Activated naive CD4-positive, alpha-beta T cell (primary cell): ENCODE measurements at places on chromosomes 11 and 22.

- DNase-seq: no peak
Measured at GRCh38 chr11:33912405-33913361, 20.8 kb upstream of the LMO2 start.

DNA sequence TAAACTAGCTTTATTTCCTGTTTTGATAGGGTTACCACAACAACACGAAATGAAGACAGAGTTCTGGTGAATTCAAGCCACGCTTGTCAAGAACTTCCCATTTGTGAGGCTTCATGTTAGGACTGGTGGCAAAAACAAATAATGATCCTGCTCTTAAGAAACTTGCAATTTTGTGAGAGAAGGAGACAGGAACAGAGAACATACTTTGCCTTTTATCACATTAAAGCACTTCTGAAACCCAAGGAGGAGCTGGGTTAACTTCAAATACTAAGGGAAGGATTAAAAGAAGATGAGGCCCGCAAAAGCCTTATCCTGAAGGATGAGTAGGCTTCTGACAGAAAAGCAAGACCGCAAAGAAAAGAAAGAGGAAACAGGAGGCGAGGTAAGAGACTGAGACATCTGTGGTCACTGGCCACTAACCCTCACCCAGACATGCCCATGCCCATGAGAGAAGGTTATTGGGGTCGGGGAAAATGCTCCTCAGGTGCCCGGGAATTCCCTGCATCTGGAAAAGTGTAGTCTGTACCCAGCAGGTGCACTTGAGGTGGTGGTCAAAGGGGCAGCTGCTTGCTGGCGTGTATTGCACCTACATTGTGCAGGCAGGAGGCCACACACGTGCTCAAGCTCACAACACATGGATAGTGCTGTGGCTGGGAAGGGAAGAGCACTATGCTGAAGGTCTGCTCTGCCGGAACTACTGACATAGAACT lies 50.5 kb downstream of the MAPK1 start:
- DNase-seq: no peak

DNA sequence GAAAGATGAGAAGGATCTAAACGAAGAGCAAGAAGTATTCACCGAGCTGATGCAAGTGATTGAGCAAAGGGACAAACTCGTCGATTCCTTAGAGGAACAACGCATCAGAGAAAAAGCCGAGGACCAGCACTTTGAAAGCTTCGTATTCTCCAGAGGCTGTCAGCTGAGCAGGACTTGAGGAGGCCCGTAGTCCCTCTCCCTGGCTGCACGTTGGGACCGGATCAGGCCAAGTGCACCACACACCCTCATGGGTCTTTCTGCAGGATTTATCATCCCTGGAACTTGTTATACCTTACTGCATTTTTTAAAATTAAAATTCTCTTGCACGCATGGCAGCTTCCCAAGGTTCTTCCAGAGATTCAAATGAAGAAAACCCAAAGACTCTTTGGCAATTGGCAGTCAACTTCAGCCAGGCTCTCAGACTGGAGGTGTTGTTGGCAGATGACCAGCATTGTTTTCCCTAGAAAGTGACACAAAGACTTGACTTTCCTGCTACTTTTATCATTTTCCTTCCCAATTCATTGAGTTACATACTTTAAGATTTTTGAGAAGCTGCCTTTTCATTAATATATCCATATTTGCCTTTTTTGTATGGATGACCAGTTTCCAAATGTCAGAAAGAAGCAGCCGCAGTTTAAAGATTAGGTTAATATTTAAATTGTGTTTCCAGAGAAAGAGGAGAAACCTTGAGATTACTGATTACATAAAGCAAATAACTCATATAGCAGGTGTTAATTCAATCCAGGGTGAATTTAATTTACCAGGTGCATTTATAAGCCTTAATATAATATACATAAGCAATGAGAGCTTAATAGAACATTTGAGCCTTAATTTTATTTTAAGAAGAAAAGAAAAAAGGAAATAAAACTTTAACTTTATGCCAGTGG lies 18.8 kb upstream of the PARVA start:
- DNase-seq: no peak

DNA sequence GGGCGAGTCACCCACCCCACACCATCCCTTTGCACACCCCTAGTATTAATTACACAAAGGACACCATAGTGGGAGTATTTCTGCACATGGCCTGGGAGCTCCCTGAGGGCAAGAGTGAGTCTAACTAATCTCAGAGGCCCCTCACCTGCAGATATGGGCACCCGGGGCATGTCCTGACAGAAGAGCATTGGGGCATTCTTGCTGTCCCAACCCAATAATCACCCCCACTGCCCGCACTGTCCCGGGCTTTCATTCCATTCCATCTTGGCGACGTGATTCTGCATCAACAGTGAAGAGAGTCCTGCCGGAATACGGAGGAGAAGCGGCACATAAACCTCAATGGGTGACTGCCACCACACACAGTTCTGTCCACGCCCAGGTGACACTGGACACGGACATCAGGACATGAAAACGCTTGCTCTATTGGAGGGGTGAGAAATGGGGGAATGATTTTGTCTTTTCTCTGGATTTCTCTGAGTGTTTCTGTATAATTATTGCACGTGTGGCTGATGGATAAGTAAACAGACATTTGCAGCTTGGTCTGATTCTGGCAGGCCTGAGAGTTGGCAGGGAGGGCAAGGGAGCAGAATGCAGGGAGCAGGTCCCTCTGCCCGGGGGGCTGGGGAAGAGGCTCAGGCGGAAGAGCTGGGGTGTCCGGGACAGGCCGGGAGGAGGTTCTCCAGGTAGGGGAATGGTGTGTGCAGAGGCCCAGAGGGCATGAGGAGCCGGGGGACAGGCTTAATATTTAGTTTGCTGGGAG lies 38.2 kb downstream of the SCUBE1 start:
- DNase-seq: no peak

DNA sequence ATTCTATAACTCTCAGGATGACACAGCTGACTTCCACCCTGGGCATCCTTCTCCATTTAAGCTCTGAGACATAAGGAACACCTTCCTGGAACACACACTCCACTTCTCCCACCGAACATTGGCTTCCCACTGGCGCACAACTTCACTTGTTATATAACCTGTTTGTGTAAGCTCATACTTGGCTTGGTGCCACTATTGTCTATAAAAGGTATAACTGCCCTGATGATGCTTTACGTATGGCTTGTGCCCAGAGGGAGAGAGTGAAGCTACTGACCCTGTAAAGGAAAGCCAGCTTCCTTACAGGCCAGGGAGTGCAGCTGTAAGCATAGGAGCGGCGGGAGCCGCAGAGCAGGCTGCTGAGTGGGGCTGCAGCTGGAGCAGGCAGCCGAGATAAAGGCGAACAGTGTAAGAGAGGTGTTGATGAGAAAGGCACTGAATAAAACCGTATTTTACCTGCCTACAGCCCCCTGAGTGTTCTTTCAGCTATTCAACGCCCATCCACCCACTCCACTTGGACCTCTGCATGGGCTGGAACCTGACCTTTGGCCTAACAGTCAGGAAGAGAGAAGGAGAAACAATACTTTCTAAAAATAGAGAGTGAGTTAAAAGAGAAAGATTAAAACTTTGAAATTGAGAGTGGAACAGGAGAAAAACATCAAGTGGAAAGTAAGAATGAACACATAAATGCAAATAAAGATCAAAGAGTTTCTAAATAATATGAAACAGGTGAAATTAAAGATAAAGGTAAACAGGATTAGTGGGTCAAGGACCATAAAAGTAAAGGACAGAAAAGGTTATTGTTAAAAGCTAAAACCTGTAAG lies 252.1 kb upstream of the ARHGAP42 start:
- no peak for DNase-seq

GRCh38 chr11:93143800-93144199 lies 54.0 kb downstream of the SLC36A4 start:
- DNase-seq: no peak

DNA sequence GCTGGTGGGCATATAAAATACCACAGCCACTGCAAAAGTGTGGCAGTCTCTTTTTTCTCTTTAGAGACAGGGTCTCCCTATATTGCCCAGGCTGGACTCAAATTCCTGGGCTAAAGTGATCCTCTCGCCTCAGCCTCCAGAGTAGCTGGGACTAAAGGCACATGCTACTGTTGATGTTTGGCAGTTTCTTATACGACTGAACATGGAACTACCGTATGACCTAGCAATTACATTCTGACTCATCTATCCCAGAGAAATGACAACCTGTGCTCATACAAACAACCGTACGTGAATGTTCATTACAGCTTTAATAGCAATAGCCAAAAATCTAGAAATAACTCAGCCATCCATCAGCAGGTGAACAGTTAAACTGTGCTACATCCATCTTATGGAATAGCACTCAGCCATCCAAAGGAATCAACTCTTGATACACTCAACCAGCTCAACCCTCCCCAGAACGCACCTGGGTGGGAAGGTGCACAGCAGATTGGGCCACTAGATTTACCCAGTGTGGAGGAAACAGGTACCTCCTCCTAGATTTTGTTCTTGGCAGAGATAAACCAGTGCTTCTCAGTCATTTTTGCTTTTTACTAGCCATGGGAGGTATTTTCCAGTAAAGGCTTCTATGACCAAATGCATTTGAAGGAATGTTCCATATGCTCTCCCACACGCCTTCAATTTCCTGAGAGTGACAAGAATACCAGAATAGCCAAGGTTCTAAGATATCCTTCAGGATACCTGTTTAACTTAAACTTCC lies 130.5 kb downstream of the MED15 start:
- no peak for DNase-seq

- DNase-seq: no peak
Measured at GRCh38 chr11:66718320-66718971, 10.6 kb downstream of the SPTBN2 start.

GRCh38 chr11:69899957-69900821 lies 81.0 kb upstream of the FGF3 start:
- no peak for DNase-seq

- DNase-seq: no peak
Measured at GRCh38 chr11:114396916-114397315, 3.4 kb downstream of the C11orf71 start.

- DNase-seq: no peak
Measured at GRCh38 chr11:73645121-73645969, 1.0 kb upstream of the PLEKHB1 start.

DNA sequence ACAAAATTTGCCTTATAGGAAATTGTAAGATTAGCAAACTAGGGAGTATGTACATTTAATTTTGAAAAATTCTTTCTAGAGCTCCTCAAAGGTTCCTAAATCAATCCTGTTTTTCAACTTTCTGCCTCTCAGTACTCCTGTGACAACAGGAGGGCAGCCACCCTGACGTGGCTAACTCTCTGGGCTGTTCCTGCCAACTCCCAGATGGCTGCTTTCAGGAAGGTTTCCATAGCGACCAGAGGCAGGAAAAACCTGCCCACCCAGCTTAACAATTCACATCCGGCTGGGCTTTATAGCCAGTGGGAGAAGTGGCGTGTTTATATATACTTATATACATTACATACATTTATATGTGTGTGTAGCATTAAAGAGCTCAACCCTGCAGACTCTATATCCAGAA lies 26.5 kb downstream of the SGSM3 start:
- no peak for DNase-seq

DNA sequence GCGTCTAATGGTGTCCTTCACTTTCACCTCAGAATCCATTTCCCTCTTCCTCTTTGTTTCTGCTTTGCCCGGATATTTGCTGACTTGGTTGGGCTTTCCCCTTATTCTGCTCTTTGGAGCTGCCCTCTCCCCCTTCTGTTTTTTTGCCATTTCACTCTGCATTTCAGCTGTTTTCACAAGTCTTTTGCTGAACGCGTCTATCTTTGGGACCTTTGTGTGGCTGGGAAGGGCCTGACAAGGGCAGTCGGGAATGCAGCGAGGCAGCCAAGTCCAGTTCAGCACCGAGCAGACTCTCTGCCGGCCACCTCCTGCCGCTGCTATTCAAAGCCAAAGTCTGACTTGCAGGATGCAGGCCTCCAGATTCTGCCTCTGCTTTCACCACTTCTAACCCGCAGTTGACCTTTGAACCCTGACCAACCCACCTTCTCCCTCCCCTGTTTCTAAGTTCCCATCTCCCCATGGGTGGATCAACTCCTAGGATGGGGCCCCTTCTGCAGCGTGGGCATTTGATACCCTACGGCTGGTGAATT lies 38.2 kb downstream of the FEZ1 start:
- DNase-seq: no peak

DNA sequence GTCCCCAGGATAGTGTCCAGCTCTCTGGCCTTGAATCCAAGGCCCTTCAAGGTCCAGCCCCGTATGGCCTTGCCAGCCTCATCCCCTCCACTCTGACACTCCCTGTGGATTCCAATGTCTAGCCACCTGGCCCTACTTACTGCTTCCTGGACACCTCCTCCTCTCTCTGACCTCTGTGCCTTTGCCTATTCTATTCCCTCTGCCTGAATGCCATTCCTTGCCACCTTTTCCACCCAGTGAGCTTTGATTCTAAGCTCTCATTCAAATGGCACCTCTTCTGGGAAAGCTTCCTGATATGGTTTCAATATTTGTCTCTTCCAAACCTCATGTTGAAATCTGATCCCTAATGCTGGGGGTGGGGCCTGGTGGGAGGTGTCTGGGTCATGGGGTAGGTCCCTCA lies 31.9 kb upstream of the TTLL12 start:
- DNase-seq: no peak

DNA sequence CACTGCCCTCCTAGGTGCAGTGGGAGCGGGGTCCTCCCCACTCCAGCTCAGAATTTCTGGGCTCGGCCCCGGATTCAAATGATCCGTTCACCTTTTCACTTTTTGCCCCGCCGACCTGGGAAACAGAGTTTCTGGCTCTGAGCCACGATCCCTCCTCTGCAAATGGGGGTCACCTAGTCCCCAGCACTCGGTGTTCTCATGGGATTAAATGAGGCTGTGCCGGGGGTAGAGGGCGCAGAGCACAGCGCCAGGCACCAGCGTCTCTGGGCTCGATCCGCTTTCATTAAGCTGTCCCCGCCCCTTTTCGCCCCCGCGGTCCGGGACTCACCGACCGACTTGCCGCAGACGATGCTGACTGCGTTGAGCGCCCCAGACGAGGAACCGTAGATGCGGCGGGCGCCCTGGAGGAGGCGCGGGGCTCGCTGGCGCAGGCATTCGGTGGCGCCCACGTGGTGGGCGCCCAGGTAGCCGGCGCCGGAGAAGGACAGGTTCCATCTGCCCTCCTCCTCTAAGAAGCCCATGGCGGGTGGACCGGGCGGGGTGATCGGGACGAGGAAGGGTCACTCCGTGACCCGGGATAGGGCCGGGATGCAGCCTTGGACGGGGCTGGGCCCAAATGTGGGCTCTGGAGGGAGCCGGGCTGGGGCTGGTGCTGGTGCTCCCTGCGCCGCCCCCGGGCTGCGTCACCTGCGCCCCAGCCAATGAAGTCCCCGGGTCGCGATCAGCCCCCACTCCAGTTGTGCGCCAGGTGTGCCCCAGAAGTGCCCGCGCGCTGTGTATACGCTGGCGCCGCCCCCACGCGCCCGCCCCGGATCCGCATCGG lies at the start of gene PNPLA5:
Gene PNPLA5, minus strand, starts transcription at position 654 of the 823 bp plus-strand sequence. Its CDS starts 133 bp downstream, at position 521.
- DNase-seq: no peak
